A549 treated with GW870086 at 1 μM for 4 hours (cell line): ENCODE measurements at places on chromosomes 16 and 17. TPM values are rescaled to one million over a fixed set of nuclear protein-coding genes. Genes with fewer than 3 reads are reported as not detected.

The RNF157 gene
- 7.0 to 11.5 TPM (median 9.4 TPM) in 5 replicates for total RNA-seq

The HS3ST2 gene
- not detected in 5 replicates for total RNA-seq

The RASL10B gene
- total RNA-seq = 0.09 to 0.38 TPM (median 0.15 TPM) in 4 of 5 replicates, not detected in the other

The TAC4 gene
- not detected in 5 replicates for total RNA-seq

The SLC4A1 gene
- total RNA-seq = 0.03 TPM in 1 of 5 replicates, not detected in the others

The CACNA1H gene
- total RNA-seq = 12.4 to 19.8 TPM (median 18.4 TPM) in 5 replicates
